ENCODE measurements at places on chromosomes 2 and 18.
A peak's percentile ranks its signal among the peaks of the same experiment; 100 is the strongest.

DNA sequence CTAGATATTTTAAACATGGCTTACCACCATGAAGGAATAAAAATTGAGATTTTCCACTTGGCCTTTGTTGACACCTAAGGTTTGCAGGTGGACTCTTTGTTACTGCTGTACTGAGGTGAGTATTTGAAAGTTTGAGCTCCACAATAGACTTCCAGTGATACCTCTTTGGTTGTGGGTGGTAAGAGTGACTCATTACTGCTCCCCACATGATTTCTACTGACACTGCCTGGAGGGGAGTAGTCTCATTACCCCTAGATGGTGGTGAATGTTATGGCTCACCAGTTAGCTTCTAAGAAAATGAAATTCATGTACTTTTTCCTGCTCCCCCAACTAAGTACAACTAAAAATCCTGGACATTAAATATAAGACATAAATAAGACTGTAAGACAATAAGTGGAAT is 1183.1 kb upstream of the TMEFF2 start:
- DNase-seq: no peak

- DNase-seq: no peak
These were observed 536.1 kb upstream of the RAB6C start for GRCh38 chr2:129443235-129443864.

GRCh38 chr18:9095297-9096006 is 7.0 kb upstream of the NDUFV2 start:
- DNase-seq: no peak

DNA sequence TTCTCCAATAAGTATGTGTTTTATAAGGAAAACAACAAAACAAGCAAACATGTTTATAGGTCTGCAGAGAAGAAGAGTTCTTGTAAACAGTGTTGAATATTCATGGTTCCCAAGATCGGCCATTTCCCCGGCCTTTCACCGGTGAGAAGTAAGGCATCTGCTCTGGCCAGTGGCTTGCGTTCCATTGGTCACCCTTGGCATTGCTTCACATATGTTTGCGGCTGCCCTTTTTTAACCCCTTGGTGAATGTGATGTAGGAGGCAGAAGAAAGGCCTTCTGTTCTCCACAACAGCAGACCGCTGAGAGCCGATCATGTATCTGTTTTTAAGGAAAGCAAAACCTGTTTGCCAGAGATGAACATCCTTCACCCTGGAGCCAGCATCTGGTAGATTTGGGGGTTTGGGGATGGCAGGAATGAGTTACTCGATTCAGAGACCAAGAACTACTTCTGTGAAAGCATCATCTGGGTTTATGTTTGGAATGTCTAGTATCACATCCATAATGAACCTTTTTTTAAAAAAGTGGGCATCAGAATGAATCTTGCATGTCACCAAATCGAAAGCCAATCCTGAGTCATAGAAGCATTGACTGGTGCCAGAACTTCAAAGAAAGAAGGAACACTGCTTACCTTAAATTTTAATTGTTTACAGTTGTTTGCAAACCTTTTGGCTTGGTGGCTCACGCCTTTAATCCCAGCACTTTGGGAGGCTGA is 112.3 kb downstream of the AGAP1 start:
- DNase-seq: no peak

GRCh38 chr2:113370478-113371091 is 66.9 kb upstream of the ZNG1B start:
- DNase-seq: peak; percentile 74

DNA sequence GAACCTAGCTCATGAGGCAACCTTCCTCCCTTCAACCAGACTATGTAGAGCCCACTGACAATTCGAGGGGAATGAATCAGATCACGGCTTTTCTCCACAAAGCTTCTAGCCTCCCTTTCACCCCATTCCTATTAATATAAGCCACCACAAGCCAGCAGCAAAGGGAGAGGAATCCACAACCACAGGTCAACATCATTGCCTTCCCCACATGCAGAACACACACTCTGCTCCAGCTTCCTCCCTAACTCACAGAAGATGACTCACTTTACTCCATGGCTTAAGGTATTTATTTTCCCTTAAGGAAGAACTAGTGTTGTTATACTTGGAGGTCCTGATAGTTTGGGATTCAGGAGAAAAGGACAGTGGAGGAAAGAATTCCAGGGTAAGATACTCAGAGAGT is 272.2 kb downstream of the C1D start:
- DNase-seq: no peak

GRCh38 chr2:168196764-168197180 is 50.6 kb downstream of the STK39 start:
- no peak for DNase-seq

GRCh38 chr2:34353509-34354113 is 754.5 kb upstream of the FAM98A start:
- no peak for DNase-seq

DNA sequence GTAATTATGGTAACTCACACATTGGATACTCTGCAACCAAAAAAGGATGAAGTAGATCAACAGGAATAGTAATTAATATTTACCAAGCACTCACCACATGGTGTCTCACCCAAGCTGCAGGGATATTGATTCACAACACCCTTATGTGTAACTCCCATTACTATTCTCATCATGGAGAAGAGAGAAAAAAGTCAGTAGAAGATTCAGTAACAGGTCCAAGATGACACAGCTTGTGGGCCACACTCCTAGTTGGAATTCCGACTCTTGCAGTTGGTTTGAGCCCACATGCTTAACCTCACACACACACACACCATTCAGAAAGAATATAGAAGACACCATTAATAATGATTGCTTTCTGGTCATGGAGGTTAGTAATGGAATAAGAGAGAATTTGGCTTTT is 1.7 kb upstream of the MLPH start:
- no peak for DNase-seq

GRCh38 chr18:3960142-3960541 is 495.0 kb downstream of the DLGAP1 start:
- no peak for DNase-seq

- DNase-seq: no peak
These were observed 236.0 kb downstream of the DOK6 start for GRCh38 chr18:69636529-69637301.

DNA sequence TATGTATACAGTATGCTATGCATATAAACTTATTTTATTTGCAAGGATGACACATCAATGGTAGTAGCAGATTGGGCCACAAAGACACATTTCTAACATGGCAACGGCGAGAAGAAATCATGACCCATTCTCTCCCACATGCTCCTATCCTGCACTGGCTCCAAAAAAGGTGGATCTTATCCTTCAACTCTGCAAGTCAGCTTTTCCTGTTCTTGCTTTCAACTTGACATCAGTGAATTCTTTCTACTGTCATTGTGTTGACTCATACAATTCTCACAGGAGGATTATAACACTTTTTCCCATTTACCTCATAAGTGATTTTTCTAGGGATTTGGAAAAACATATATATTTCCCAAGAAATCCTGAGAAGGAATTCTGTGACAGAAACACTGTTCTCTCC is 53.1 kb downstream of the ACVR1 start:
- DNase-seq: no peak

GRCh38 chr2:10267551-10268465 is 34.9 kb upstream of the HPCAL1 start:
- peak; percentile 54 for DNase-seq

- DNase-seq: no peak
These were observed 84.8 kb upstream of the ITGA6 start for GRCh38 chr2:172342611-172343010.

- DNase-seq: no peak
These were observed 1.8 kb upstream of the KYNU start for GRCh38 chr2:142875652-142876051.

- DNase-seq: no peak
These were observed 60.6 kb upstream of the ACTR3 start for GRCh38 chr2:113829270-113829669.

DNA sequence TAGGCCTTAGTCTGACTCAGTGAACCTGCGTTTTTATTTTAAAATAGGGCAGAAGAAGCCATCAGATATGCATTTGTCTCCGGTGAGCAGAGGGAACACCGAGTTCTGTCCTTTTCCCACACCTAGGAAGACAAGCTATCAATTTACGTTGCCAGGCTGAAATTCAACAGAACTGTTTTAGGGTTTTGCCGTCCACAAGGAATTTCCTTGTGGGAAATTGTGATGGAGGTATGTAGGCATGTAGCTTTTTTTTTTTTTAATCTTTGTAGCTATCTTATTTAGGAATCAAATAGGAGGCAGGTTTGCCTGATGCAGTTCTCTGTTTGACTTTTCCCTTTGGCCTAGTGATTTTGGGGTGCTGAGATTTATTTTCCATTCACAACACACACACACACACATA is 62.0 kb upstream of the ASAP2 start:
- no peak for DNase-seq

DNA sequence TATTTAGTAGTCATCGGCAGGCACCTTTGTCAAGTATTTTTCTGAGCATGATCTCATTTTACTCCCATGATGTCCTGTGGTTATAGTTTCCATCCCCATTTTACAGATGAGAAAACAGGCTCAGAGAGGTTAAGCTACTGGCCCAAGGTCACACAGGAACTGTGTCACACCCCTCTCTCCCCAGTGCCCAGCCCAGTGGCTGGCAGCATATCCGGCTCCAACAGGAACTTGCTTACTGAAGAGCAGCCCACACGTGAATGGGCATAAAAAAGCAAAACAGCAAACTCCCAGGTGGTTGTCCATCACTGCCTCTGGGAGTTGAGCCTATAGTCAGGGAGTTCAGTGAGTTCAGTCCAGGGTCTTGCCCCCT is 8.3 kb upstream of the KLF11 start:
- DNase-seq: no peak

DNA sequence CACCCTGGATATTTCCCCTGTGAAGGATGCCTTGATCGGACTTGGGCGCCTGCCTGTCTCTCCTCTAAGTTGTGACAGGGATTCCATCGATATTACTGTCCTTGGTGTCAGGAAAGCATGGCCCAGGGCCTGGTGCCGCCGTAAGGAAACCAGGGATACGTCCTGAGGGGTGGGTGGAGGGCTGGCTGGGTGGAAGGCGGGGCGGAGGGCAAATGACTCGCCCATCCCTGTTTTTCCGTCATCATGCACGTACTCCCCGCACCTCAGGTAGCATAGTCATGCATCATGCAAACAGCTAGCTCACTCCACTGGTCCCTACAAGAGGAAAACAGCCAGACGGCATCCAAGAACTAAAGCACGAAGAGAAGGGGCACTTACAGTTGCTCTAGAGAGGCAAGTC is 57.1 kb downstream of the PXDN start:
- peak; percentile 37 for DNase-seq

DNA sequence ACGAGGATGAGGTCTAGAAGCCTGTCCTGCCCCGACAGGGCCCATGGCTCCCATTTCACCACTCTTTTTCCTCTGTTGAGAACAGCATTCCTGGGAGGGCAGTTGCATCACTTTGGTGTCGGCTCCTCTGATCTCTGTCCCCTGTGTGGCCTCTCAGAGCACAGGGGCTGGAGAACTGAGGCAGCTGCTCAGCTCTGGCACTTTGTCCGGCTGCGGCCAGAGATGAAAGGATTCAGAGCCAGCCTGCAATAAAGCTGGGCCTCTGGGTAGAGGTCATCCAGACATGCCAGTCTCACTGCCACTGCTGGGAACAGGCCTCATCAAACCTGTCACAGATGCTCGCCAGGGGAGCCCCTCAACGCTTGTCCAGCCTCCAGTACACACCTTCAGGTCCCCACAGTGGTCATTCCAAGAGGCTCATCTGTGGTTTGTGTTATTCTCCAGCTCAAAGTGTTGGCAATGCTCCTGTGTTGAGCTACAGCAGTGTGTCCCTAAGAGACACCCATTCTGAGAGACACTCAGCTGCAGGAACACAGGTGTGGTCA is 13.1 kb upstream of the ROCK2 start:
- DNase-seq: no peak

- DNase-seq: peak; percentile 70
These were observed 17.7 kb downstream of the IWS1 start for GRCh38 chr2:127508631-127509034.

GRCh38 chr2:146465460-146465859 is 1379.4 kb upstream of the ACVR2A start:
- no peak for DNase-seq

- DNase-seq: no peak
These were observed 11.4 kb downstream of the FHOD3 start for GRCh38 chr18:36308711-36309435.

GRCh38 chr18:56722518-56722917 is 71.4 kb downstream of the WDR7 start:
- DNase-seq: no peak

GRCh38 chr2:119251652-119252051 is 28.0 kb downstream of the STEAP3 start:
- no peak for DNase-seq

GRCh38 chr2:133570542-133570941 is 2.3 kb upstream of the NCKAP5 start:
- no peak for DNase-seq

DNA sequence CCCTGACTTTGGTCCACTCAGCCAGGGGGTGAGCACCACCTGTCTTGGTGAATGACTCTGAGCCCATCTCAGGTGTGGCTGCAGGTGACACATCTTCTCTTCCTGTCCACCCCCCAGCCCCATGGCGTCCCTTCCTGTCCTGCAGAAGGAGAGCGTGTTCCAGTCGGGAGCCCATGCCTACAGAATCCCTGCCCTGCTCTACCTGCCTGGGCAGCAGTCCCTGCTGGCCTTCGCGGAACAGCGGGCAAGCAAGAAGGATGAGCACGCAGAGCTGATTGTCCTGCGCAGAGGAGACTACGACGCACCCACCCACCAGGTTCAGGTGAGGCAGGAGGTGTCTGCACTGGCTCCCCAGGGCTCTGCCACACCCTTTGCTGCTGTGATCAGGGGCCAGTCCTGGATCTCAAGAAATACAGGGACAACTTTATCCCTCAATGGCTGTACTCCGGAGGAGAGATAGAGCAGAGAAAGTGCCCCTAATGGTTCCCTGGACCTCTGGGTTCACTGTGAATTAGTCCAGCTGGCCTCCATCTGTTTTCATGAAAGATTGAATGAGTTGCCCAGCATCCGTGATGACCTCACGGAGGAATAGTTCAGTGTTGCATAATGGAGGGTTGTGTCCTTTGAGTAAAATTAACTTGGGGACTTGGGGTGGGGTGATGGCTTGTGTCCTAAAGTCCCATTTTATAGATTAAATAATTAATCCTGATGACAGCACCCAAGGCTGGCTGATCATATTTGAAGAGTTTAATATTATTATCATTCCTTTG is at the start of gene NEU2:
TSS of gene NEU2 (plus strand) at position 122 of the 770 bp plus-strand sequence. CDS start at position 122, 0 bp downstream.
- peak; percentile 43 for DNase-seq

GRCh38 chr2:234291765-234292204 is 205.1 kb downstream of the ARL4C start:
- no peak for DNase-seq

DNA sequence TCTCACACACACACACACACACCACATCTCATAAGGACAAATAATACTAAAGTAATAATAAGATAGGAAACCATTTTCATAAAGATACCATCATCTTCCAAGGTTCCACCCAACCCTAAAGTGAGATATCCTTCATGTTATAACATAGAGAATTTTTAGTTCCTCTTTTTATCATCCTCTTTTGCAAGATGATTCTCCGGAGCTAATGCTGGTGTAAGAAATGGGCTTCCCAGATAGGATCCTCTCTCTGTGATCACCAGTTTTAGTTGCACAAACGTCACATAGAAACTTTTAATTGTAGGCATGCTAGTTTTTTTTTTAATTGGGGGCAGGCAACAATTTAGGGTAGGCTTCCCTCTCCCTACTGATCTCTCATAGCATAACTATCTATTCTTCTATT is 49.6 kb downstream of the ARHGAP25 start:
- DNase-seq: no peak

- no peak for DNase-seq
These were observed 71.7 kb downstream of the MARCO start for GRCh38 chr2:119013671-119014070.
